Right atrium auricular region (tissue), 2 donors: ENCODE measurements at places on chromosomes 12 and 14. TPM values are rescaled to one million over a fixed set of nuclear protein-coding genes. Genes with fewer than 3 reads are reported as not detected.

Gene MGP
- total RNA-seq: 454 TPM

Gene CYP46A1
- 6.9 TPM for total RNA-seq

Gene PLCZ1
- not detected for total RNA-seq

Gene B3GNT4
- not detected for total RNA-seq

Gene OTOGL
- 10.9 TPM for total RNA-seq

Gene TSHR
- total RNA-seq: not detected

GRCh38 chr14:38280081-38280480 is 24.2 kb upstream of the CLEC14A start:
- DNase-seq: no peak
- H3K4me3 ChIP-seq: no peak overlapping the region
- H3K36me3 ChIP-seq: no peaks in the 10 kb centered on the region

GRCh38 chr12:116053479-116054200 is 223.9 kb downstream of the MED13L start:
- no peaks in the 10 kb centered on the region for H3K4me1 ChIP-seq
- H3K4me3 ChIP-seq: no peak overlapping the region
- no peaks in the 10 kb centered on the region for H3K27me3 ChIP-seq
- no peaks in the 10 kb centered on the region for H3K36me3 ChIP-seq
- peak overlapping the region; percentile 22 for H3K27ac ChIP-seq

DNA sequence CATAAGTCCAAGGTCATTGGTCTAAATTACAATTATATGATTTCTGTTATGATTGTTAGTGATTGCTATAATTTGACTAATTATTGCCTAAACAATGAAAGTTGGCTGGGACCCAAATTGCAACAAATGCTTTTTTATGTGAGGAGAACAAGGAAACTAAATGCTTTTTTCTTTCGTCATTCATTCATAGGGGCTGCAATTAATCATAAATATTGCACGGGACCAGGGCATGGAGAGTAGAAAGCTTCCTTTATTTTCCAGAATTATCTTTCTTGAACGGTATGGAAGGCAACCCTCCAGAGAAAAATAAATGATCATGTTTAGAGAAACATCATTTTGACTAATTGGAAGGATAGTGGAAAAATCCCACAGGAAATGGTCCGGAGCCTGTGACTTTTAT is 32.6 kb upstream of the ARHGAP5 start:
- no peak for DNase-seq
- no peaks in the 10 kb centered on the region for H3K27me3 ChIP-seq
- no peak overlapping the region for H3K27ac ChIP-seq
- H3K36me3 ChIP-seq: no peaks in the 10 kb centered on the region
- H3K4me1 ChIP-seq: no peaks in the 10 kb centered on the region
- no peak overlapping the region for H3K4me3 ChIP-seq

GRCh38 chr14:67395086-67395875 is 16.7 kb downstream of the PLEK2 start:
- no peak for DNase-seq

DNA sequence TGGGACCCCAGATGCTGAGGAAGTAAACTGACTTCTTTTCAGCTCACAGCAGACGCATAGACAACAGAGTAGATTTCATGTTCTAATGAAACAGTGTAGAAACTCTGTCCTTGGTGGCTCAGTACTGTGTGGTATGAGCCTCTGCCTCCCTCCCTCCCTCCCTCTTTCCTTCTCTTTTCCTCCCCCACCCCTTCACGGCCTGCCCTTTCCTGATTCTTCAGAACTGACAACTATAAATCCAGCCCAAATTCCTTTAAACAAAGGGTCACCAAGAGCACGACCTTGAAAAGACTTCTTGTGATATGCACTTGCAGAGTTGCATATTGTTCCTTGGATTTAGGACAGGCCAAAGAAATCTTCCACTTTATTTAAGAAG is 164.0 kb downstream of the ETV6 start:
- peak overlapping the region; percentile 72 for H3K27ac ChIP-seq
- H3K27me3 ChIP-seq: no peaks in the 10 kb centered on the region
- H3K36me3 ChIP-seq: no peaks in the 10 kb centered on the region
- DNase-seq: no peak
- H3K4me1 ChIP-seq: peaks cover 46% of the 10 kb centered on the region

- peaks cover 47% of the 10 kb centered on the region for H3K36me3 ChIP-seq
- H3K4me1 ChIP-seq: peaks cover 11% of the 10 kb centered on the region
- no peaks in the 10 kb centered on the region for H3K27me3 ChIP-seq
- H3K27ac ChIP-seq: no peak overlapping the region
Observed at GRCh38 chr12:6748761-6749160, 4.2 kb downstream of the MLF2 start.

- peak overlapping the region; percentile 93 for H3K4me3 ChIP-seq
- DNase-seq: peak; percentile 83
- peaks cover 44% of the 10 kb centered on the region for H3K4me1 ChIP-seq
- no peaks in the 10 kb centered on the region for H3K27me3 ChIP-seq
- H3K36me3 ChIP-seq: no peaks in the 10 kb centered on the region
Observed at GRCh38 chr12:108730365-108731104, 783 bp downstream of the CORO1C start.

GRCh38 chr12:110280392-110280778 is 662 bp upstream of the ATP2A2 start:
- H3K4me3 ChIP-seq: peak overlapping the region; percentile 88
- peak; percentile 74 for DNase-seq
- H3K27ac ChIP-seq: peak overlapping the region; percentile 98
- H3K4me1 ChIP-seq: peaks cover 23% of the 10 kb centered on the region
- H3K36me3 ChIP-seq: peaks cover 38% of the 10 kb centered on the region

GRCh38 chr14:39247256-39247655 is 13.5 kb downstream of the MIA2 start:
- no peak overlapping the region for H3K4me3 ChIP-seq
- H3K27me3 ChIP-seq: no peaks in the 10 kb centered on the region
- H3K27ac ChIP-seq: no peak overlapping the region
- H3K36me3 ChIP-seq: no peaks in the 10 kb centered on the region

DNA sequence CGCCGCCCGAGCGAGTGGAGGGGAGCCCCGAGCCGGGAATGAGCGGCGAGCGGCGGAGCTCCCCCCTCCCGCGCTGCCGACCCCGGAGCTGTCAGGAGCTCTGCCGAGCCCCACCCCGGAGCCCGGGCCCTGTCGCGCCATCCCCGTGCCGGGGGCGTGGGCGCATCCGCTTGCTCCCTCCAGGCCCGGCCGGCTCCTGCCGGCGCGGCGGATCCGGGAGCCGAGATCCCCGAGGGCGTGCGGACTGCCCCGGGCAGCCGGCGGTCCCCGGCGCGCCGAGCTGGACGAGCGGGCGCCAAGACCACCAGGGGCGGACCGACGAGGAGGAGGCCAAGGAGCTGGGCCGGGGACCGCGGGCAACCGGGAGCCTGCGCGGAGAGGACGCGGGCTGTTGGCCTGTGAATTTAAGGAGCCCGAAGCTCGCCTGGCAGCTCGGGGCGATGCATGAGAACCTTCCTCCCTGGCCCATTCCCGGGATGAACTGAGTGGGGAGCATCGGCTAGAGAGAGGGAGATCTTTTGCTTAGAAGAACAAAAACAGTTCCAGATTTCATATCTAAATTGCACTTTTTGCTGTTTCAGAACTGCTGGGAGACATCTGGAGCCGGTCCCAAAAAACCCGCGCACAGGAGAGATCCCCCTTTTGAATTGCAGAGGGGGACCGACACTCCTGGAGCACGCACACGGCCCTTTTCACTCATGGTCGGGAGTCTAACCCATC is 2.0 kb downstream of the PTHLH start:
- no peaks in the 10 kb centered on the region for H3K36me3 ChIP-seq
- H3K27me3 ChIP-seq: peaks cover 22% of the 10 kb centered on the region
- no peak overlapping the region for H3K27ac ChIP-seq
- peak overlapping the region; percentile 40 for H3K4me3 ChIP-seq
- H3K4me1 ChIP-seq: peaks cover 32% of the 10 kb centered on the region
- DNase-seq: no peak
